CD4-positive, alpha-beta memory T cell (primary cell): ENCODE measurements at places on chromosomes 3 and 15.

- H3K27me3 ChIP-seq = no peaks in the 10 kb centered on the region
- peaks cover 3% of the 10 kb centered on the region for H3K36me3 ChIP-seq
- H3K4me3 ChIP-seq = no peak overlapping the region
- no peak for DNase-seq
Measured at GRCh38 chr15:34147371-34148140, 45.7 kb downstream of the PGBD4 start.

GRCh38 chr15:76327191-76328105 is 9.1 kb upstream of the ISL2 start:
- H3K27me3 ChIP-seq = no peaks in the 10 kb centered on the region
- no peaks in the 10 kb centered on the region for H3K36me3 ChIP-seq
- H3K4me1 ChIP-seq = no peaks in the 10 kb centered on the region
- no peak for DNase-seq
- H3K4me3 ChIP-seq = no peak overlapping the region
- H3K27ac ChIP-seq = no peak overlapping the region

GRCh38 chr15:67024314-67024997 is 40.9 kb upstream of the SMAD3 start:
- no peak overlapping the region for H3K27ac ChIP-seq
- no peaks in the 10 kb centered on the region for H3K36me3 ChIP-seq
- no peaks in the 10 kb centered on the region for H3K4me1 ChIP-seq
- no peak for DNase-seq

DNA sequence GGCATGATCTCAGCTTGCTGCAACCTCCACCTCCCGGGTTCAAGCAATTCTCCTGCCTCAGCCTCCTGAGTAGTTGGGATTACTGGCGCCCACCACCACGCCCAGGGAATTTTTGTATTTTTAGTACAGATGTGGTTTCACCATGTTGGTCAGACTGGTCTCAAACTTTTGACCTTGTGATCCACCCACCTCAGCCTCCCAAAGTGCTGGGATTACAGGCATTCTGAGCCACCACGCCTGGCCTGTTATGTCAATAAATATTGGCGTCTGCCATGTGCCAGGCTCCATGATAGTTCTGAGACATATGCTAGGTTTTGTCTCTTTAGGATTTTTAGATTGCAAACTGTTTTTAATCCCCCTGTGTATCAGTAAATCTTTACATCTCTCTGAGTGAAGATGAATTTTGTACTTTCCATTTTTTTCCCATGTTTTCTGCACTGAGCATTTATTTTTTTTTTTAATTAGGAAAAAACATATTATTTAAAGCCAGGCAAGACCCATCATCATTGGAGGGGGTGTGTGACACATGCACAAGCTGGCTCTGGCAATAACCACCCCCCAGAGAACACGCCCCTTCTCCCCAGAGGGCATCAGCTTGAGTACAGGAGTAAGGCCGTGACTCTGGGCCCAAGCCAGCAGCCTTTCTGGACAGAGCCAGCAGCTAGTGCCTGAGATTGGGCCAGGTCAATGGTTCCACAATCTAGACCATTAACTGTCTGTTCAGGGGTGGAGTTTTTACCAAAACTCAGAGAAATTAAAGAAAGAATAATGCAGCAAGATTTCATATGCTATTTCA is 51.0 kb upstream of the ATP1B3 start:
- H3K4me1 ChIP-seq = no peaks in the 10 kb centered on the region
- no peak for DNase-seq
- no peak overlapping the region for H3K27ac ChIP-seq
- H3K4me3 ChIP-seq = no peak overlapping the region
- no peaks in the 10 kb centered on the region for H3K36me3 ChIP-seq

GRCh38 chr15:101431748-101432147 is 57.8 kb downstream of the PCSK6 start:
- H3K4me3 ChIP-seq = no peak overlapping the region
- no peaks in the 10 kb centered on the region for H3K36me3 ChIP-seq
- no peak for DNase-seq
- H3K27me3 ChIP-seq = no peaks in the 10 kb centered on the region
- no peak overlapping the region for H3K27ac ChIP-seq
